ENCODE measurements at places on chromosomes 16 and 17.

DNA sequence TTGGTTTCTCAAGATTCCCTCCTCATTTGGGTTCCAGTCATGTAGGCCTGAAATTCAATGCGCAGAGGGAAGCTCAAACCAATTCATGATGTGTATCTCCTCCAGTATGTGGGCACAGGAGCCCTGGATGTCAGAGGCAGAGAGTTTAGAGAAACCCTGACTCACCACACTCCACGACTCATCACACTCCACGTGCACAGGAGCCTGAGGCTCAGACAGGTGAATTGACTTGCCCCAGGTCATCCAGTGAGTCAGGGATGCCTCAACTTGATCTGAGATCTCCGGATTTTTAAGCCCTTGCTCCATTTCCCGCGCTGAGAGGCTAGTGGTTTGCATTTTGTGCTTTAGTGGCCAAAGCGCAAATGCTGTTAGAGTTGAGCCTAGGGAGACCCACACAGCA, 183.9 kb downstream of the HAPSTR1 start:
- no peak for DNase-seq

- no peak for DNase-seq
Observed at GRCh38 chr16:84583995-84584394, 33.9 kb downstream of the COTL1 start.

DNA sequence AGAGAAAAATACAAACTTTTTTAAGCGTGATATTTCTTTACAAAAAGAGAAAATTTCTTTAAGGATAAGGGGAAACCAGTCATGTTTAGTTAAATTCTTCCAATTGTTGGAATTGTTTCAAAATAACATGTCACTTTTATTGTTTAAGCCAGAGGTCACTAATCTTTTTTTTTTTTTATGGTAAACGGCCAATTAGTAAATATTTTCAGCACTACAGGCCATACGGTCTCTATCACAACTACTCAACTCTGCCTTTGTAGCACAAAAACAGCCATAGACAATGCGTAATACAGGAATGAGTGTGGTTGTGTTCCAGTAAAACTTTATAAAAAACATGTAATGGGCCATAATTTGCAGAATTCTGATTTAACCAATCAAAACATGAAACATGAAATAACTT, 401.4 kb downstream of the GRIN2A start:
- no peak for DNase-seq

GRCh38 chr17:15236281-15237105, 28.6 kb downstream of the PMP22 start:
- DNase-seq = no peak

DNA sequence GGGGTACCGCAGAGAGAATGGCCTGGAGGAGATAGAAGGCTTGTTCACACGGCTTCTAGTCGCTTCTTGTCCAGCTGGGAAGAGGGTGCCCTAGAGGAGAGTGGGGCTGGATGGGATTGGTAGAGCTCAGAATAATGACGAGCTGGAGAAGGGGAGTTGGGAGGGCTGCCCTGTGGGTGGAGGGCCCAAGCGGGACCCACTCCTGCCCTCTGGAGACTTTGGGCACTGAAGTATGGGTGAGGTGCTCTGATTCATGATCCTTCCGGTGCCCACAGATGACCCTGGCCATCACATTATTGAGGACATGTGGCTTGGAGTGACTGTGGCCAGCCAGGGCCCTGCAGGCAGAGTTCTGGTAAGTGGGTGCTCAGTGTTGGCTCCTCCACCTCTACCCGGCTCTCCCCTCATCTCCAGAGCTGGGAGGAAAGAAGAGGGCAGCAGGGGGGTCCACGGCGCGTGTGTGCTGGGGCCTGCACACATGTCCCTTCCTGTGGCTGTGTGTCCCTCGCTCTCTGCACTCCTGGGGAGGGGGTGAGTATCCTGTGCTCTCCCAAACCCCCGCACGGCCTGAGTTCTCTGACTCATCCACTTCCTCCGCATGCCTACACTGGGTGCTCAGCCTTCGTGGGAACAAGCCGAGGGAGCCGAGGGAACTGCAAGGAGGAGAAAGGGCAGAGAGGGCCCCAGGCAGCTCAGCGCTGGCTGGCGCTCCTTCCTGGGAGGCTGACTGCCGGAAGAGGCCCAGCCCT, 8.5 kb downstream of the ITGA3 start:
- no peak for DNase-seq

- no peak for DNase-seq
Observed at GRCh38 chr17:39687101-39687545, 734 bp downstream of the PGAP3 start.

GRCh38 chr16:89482150-89482816, 8.1 kb downstream of the ANKRD11 start:
- DNase-seq = no peak

- no peak for DNase-seq
Observed at GRCh38 chr17:39812466-39812865, 51.6 kb downstream of the IKZF3 start.

GRCh38 chr17:67132366-67132765, 88.0 kb downstream of the CACNG1 start:
- DNase-seq = no peak

DNA sequence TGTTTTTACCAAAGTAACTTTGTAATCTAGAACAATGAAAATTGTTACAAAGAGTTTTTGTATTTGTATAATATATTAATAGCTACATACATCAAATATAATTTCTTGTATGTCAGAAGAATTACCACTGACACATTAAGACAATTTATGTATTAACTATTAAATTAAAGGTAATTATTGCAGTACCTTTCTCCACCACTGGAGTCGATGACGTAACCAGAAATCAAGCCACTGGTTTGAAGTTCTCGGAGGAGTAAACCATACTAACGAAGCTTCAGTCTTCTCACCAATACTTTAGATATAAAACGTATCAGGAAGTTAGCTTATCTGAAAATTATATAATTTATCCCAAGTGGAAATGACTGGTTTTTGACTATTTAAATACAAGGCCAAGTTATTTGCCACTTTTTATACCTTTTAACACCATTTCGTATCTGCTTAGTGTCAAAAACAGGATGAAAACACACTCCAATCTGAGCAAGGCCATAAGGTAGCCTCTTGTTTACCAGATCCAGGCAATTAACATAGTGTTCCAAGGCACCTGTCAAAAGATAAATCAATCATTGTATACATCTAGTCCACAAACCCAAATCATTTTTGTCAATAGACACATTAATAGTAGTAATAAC, 4.3 kb downstream of the POLG2 start:
- DNase-seq = no peak

GRCh38 chr17:43615330-43616028, 46.2 kb downstream of the MEOX1 start:
- DNase-seq = no peak

DNA sequence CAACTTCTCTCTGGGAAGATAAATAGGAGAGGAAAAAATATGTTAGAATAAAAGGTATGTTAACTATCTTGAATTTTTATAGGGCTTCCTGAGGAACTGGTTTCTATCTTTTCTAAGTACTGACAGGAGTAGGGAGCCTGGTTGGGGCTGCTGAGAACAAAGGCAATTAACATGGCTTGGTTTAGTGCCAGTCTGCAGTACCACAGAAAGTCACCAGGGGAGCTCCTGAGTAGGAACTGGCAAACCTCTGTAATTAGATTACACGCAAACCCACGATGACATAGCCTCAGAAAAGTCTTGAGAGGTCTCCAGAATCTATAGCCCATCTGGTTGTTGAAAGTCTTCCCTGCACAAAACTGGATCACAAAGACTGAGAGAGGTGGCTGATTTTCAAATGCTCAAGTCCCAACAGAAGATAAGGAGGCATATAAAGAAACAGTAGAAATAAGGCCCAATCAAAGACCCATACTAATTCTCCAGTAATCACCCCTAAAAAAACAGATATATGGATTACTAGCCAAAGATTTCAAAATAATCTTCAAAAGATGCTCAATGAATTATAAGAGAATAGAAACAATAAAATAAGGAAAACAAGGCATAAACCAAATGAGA, 11.7 kb upstream of the CNTNAP4 start:
- DNase-seq = no peak

DNA sequence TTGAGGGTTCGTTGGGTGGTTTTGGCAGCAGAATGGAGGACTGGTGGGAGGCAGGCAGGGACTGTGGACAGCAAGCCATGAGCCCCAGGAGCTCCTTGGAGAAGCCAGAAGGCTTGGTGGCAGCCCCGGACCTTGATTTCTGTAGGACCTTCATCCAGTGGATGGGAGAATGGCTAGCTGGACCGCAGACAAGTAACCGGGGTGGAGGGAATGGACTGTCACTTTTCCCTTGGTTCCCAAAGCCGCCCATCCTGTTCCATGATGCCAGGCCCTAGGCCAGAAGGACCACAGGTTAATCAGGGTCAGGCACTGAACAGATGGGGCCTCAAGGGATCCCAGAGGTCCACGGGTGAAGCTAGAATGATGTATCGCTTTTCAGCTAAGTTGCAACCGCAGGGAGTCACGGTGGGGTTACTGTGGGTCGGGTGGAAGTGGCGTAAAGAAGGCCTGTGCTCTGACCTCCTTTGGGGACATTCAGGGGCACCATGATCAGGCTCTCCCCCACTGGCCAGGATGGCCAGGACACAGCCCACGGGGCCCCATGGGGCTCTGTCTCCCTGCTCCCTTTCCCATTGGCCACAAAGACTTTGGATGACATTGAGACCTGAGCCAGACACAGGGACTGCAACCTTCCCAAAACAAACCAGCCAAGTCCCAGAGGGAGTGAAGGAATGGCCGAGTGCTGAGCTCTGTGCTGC, 66.9 kb upstream of the MRTFB start:
- no peak for DNase-seq

GRCh38 chr16:83005653-83006160, 378.9 kb downstream of the CDH13 start:
- DNase-seq = no peak

All from left forelimb (tissue), 1 donor.